ENCODE measurements at places on chromosomes 13 and 19.
A peak's percentile ranks its signal among the peaks of the same experiment; 100 is the strongest.

GRCh38 chr13:48112896-48113755 is 18.2 kb upstream of the MED4 start:
- no peak for DNase-seq

- no peak for DNase-seq
These were observed 391.9 kb downstream of the COG6 start for GRCh38 chr13:40047322-40047771.

DNA sequence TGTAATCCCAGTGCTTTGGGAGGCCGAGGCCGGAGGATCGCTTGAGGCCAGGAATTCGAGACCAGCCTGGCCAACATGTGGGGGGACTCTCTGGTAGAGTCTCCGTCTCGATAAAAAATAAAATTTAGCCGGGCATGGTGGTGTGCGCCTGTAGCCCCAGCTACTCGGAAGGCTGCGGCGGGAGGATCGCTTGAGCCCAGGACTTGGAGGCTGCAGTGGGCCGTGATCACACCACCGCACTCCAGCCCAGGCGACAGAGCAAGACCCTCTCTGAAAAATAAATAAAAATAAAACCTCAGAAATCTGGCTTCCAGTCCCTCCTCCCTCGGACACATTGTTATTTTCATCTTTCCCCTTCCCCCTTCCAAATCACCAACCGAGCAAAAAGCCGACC is 332 bp downstream of the IRGQ start:
- peak; percentile 20 for DNase-seq

DNA sequence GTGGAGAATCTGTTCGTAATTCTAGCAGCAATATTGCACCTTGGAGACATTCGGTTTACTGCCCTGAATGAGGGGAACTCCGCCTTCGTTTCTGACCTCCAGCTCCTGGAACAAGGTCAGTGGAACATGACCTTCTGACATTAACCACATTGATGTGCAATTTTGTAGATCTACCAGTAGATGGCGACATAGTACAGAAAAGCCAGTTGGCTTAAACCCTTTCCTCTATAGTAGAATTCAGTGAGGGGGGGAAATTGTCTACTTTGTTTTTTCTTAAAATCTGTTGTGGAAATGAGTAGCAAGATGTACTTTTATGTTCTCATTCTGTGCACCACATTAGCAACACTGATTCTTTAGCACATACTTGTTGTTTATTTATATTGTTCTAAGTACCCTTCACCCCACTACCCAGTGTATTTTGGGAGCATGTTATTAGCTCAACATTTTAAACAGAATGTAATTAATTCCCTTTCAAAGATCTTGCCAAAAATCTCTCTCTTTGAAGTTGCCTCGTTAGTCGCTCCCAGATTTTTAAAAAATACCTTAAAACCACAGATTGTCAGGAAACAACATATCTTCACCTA is 332.2 kb downstream of the MYO16 start:
- DNase-seq = peak; percentile 57

DNA sequence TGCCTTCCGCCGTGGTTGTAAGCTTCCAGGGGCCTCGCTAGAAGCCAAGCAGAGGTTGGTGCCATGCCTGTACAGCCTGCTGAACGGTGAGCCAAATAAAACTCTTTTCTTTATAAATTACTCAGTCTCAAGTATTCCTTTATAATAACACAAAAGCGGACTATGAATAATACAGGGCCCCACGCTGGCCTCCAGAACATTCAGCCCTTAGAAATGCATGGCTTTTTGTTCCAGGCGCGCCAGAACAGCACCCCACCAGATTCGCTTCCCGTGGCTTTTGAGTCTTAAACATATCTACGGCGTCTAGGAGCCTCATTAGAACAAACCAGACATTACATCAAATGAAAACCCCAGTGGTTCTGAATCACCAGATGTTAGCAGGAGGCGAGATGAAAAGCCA is 75.1 kb downstream of the SLC15A1 start:
- no peak for DNase-seq

- no peak for DNase-seq
These were observed 99.5 kb upstream of the SPATA13 start for GRCh38 chr13:24060993-24061392.

DNA sequence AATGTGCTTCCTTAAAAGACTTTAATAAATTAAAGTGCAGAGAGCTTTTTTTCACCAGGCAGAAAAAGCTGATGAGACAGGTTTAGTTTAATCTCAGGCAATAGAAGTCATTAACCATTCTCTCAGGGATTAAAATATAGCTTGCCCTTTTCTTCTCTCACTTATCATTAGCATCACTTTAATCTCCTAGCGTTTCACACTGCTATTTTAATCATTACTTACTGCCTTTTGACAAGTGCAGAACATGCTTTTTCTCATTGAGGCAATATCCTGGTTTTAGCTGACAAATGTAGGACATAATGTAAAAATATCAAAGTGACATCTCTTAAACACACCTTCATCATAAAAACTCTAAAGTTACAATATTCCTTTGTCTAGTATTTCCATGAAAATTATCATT is 94.6 kb downstream of the DACH1 start:
- no peak for DNase-seq

DNA sequence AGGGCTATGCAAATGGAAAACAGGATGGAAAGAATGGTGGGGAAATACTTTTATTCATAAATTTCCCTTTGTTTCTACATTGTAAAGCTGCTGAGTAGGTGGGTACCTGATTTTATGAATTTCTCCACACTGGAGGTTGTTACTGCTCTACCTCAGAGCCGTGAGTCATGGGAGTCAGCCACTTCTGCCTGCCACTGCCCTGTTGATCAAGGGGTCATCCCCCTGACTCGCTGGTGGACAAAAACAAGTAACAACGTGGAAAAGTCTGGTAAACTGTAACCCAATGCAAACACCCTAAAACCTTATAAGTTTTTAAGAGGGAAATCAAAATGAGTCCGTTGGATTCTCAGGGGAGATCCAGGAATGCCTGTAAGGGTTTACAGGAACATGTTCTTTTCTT is 329.5 kb downstream of the ATP8A2 start:
- DNase-seq = no peak

DNA sequence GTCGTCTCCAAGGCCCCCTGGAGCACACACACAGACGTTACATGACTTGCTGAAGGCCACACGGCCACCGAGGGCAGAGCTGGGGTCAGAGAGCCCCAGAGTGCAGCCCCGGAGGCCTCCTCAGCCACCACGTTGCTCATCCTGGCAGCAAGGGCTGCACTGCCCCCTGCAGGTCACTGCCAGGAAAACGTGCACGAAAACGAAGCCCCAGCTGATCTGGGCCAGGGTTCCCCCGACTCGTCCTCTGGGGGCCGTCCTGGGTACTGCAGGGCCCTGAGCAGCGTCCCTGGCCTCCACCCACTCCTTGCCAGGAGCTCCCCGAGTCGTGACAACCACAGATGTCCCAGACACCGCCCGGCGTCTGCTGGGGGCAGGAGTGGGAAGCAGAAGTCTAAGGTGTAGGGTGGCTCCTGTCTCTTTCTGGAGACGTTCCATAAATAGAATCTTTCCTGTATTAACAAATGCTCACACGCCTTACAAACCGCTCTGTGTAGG is 3.4 kb downstream of the TPGS1 start:
- DNase-seq = peak; percentile 53

DNA sequence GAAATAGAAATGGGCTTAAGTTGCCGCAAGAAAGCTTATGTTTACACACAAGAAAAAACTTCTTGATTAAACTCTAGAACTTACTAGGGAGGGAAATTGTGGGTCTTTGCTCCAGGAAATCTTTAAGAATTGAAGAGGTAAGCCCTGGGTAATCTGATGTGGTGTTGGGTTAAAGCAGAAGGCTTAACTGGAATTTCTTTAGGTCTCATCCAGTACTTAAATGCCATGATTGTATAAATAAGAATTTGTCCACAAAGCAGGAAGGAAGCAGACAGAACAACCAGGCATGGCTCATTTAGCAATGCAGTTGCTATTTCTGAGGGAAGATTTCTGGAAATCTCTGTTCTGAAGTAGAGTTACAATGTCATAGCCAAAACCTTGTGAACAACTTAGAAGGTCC is 360.4 kb downstream of the KLF5 start:
- DNase-seq = no peak

- DNase-seq = no peak
These were observed 196.0 kb upstream of the GPR12 start for GRCh38 chr13:26956522-26957142.
